ENCODE measurements at places on chromosomes 3 and 15.

- H3K27ac ChIP-seq, result no peak overlapping the region
- H3K27me3 ChIP-seq, result no peaks in the 10 kb centered on the region
- no peaks in the 10 kb centered on the region for H3K4me1 ChIP-seq
- no peak overlapping the region for H3K4me3 ChIP-seq
- DNase-seq, result no peak
Observed at GRCh38 chr3:25557694-25558093, 107.0 kb downstream of the TOP2B start.

- H3K27me3 ChIP-seq, result no peaks in the 10 kb centered on the region
- DNase-seq, result no peak
- peaks cover 25% of the 10 kb centered on the region for H3K4me1 ChIP-seq
- H3K36me3 ChIP-seq, result peaks cover 5% of the 10 kb centered on the region
Observed at GRCh38 chr15:59251001-59251845, 44.6 kb downstream of the LDHAL6B start.

- H3K4me3 ChIP-seq, result no peak overlapping the region
- DNase-seq, result no peak
- H3K27ac ChIP-seq, result no peak overlapping the region
- H3K27me3 ChIP-seq, result no peaks in the 10 kb centered on the region
- no peaks in the 10 kb centered on the region for H3K36me3 ChIP-seq
Observed at GRCh38 chr3:106560451-106560966, 691.7 kb upstream of the CBLB start.

- no peaks in the 10 kb centered on the region for H3K4me1 ChIP-seq
- no peak overlapping the region for H3K4me3 ChIP-seq
- H3K36me3 ChIP-seq, result no peaks in the 10 kb centered on the region
- no peak for DNase-seq
- no peaks in the 10 kb centered on the region for H3K27me3 ChIP-seq
- no peak overlapping the region for H3K27ac ChIP-seq
Observed at GRCh38 chr3:22419261-22419660, 668.3 kb upstream of the ZNF385D start.

- DNase-seq, result no peak
- H3K27me3 ChIP-seq, result peaks cover 43% of the 10 kb centered on the region
- H3K36me3 ChIP-seq, result no peaks in the 10 kb centered on the region
- H3K4me3 ChIP-seq, result no peak overlapping the region
- no peak overlapping the region for H3K27ac ChIP-seq
- no peaks in the 10 kb centered on the region for H3K4me1 ChIP-seq
Observed at GRCh38 chr15:89775815-89776214, 317 bp upstream of the MESP2 start.

DNA sequence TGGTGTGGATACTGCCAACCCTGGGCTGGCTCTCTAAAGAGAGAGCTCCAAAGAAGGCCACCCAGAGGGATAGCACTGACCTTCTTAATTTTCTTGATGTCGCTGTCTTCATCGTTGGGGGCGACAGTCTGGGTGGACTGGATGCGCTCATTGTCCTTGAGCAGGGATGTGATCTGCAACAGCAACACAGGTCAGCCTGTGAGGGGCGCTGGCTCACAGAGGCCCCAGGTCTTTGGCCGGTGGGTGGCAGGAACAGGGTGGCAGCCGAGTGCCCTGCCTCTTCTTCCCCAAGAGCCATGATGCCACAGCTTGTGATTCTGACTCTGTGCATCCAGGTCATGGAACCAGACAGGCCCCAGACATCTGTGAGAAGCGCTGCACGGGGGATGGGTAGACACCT is 41.2 kb downstream of the RASGRF1 start:
- H3K4me1 ChIP-seq, result no peaks in the 10 kb centered on the region
- H3K4me3 ChIP-seq, result no peak overlapping the region
- DNase-seq, result no peak
- no peak overlapping the region for H3K27ac ChIP-seq
- peaks cover 10% of the 10 kb centered on the region for H3K27me3 ChIP-seq

GRCh38 chr15:89007989-89008388 is 80.3 kb upstream of the ABHD2 start:
- H3K27ac ChIP-seq, result no peak overlapping the region
- no peaks in the 10 kb centered on the region for H3K27me3 ChIP-seq
- H3K4me1 ChIP-seq, result peaks cover 2% of the 10 kb centered on the region

GRCh38 chr3:132561003-132561402 is 36.1 kb upstream of the ACKR4 start:
- H3K4me3 ChIP-seq, result no peak overlapping the region
- no peak for DNase-seq
- no peak overlapping the region for H3K27ac ChIP-seq
- H3K36me3 ChIP-seq, result peaks cover 33% of the 10 kb centered on the region

DNA sequence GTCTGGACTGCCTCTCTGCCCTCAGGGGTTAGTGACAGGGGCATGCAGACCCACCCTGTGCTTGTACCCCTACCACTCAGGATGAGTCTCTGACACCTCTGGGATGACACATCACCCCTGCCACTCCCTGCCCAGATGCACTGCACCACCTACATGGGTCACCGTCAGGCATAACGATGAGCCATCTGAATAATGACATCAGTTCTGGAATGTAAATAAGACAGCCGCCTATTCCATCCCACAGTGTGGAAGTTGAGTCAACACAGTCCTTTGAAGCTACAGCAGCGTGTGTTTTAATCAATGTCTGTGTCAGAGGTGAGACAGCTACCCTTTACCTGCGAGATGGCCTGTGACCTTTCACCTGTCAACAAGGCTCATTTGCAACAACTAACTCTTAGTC is 268.7 kb upstream of the ARRDC4 start:
- peaks cover 7% of the 10 kb centered on the region for H3K27me3 ChIP-seq
- no peaks in the 10 kb centered on the region for H3K4me1 ChIP-seq
- DNase-seq, result no peak
- H3K27ac ChIP-seq, result no peak overlapping the region

- H3K27ac ChIP-seq, result no peak overlapping the region
- no peak overlapping the region for H3K4me3 ChIP-seq
- no peak for DNase-seq
- H3K4me1 ChIP-seq, result no peaks in the 10 kb centered on the region
- H3K36me3 ChIP-seq, result no peaks in the 10 kb centered on the region
Observed at GRCh38 chr3:8638994-8639658, 5.5 kb downstream of the SSUH2 start.

GRCh38 chr3:174725303-174725702 is 133.8 kb upstream of the NAALADL2 start:
- H3K36me3 ChIP-seq, result no peaks in the 10 kb centered on the region
- H3K4me3 ChIP-seq, result no peak overlapping the region
- H3K27ac ChIP-seq, result no peak overlapping the region
- no peaks in the 10 kb centered on the region for H3K27me3 ChIP-seq
- H3K4me1 ChIP-seq, result no peaks in the 10 kb centered on the region

DNA sequence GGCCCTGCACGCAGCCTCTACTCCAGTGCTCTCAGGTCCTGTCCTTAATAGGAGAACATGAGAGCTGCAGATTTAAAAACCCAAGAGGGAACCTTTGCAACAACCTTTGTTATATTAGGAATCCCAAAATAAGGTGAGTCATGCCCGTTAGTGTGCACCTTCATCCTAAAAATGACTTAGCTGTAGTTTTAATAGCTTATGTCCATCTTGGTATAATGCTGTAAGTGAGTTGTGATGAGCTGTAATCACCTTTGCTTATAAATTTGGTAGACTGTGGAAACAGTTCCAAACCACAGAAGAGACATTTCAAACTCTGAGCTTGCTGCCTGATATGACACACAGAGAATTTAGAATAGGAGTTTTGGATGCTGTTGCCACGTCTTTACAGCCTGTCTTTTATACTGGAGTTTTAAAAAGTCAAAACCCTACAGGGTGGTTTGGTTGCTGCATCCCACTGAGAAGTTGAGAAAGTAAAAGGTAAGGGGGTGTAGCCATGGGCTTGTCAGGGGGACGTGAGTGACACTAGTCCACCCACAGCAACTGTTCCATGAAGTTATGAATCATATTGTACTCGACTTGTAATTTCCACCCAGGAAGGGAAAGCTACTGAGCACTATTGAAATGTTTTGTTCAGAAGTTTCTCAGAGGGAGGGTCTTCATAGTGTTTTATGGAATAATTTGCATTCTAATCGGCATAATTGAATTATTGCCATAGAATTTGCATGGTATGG is 27.4 kb upstream of the CD47 start:
- no peaks in the 10 kb centered on the region for H3K27me3 ChIP-seq
- no peak overlapping the region for H3K4me3 ChIP-seq
- H3K36me3 ChIP-seq, result no peaks in the 10 kb centered on the region
- no peak for DNase-seq

- H3K27me3 ChIP-seq, result peaks cover 3% of the 10 kb centered on the region
- no peak for DNase-seq
- no peaks in the 10 kb centered on the region for H3K36me3 ChIP-seq
Observed at GRCh38 chr3:61979638-61980037, 393.7 kb downstream of the FEZF2 start.

- H3K27me3 ChIP-seq, result no peaks in the 10 kb centered on the region
- no peaks in the 10 kb centered on the region for H3K4me1 ChIP-seq
- DNase-seq, result no peak
- H3K27ac ChIP-seq, result no peak overlapping the region
- no peak overlapping the region for H3K4me3 ChIP-seq
Observed at GRCh38 chr3:108511055-108511454, 659 bp upstream of the MYH15 start.

- H3K27me3 ChIP-seq, result peaks cover 4% of the 10 kb centered on the region
- no peak for DNase-seq
- H3K4me3 ChIP-seq, result no peak overlapping the region
- no peaks in the 10 kb centered on the region for H3K36me3 ChIP-seq
- no peaks in the 10 kb centered on the region for H3K4me1 ChIP-seq
Observed at GRCh38 chr3:184110316-184110725, 13.5 kb downstream of the HTR3E start.

DNA sequence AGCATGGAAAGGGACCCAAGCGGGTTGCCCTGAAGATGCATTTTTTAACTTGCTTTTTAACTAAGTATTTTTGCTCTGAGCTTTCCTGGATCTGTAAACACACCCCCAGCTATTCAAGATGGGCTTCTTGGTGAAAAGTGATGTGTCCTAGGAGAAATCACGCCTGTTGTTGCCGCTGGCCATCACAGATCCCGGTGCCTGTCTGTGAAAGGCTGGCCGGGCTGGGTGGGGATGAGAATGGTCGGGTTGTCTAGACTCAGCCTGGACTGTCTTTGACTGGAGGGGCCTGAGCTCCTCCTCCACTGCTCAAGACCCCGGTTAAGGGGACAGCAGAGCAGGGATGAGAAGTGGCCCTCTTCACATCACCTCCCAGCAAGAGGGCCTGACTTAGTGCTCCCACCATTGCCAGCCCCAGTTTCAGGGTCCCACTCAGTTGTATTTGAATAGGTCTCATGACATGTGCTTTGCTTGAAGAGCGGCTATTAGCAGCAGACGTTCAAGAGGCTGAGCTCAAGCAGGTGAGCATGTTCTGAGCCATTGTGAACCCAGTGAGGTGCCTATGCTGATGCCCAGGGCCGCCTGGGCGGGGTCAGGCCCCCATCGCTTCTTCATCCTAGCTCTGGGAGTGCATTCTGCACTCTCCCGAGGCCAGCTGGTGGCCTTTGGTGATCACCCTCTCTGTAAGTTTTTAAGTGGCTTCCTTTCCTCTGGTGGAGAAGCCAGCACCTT is 79.9 kb downstream of the IGF1R start:
- no peak overlapping the region for H3K27ac ChIP-seq
- H3K36me3 ChIP-seq, result peaks cover 11% of the 10 kb centered on the region
- no peaks in the 10 kb centered on the region for H3K27me3 ChIP-seq
- H3K4me3 ChIP-seq, result no peak overlapping the region
- H3K4me1 ChIP-seq, result peaks cover 35% of the 10 kb centered on the region
- DNase-seq, result no peak

DNA sequence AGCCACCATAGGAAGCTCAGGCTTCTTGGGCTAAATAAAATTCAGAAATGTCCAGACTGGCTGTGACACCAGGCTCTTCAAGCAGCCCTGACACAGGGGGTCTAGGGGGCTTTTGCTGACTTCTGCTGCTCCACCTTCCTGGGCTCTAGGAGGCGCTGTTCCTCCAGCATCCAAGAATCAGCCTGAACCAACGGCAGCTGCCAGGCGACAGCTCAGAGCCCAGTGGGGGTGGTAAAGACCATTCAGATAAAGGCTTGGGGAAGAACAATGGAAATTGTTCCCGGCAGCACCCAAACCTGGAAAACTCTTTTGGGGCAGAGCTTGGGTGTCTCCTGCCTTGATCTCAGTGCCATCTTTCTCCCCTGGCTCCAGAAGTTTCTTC is 21.6 kb upstream of the PSTPIP1 start:
- no peaks in the 10 kb centered on the region for H3K27me3 ChIP-seq
- no peak overlapping the region for H3K4me3 ChIP-seq
- peak overlapping the region; percentile 26 for H3K27ac ChIP-seq

GRCh38 chr3:158918008-158918407 is 116.2 kb downstream of the MFSD1 start:
- no peaks in the 10 kb centered on the region for H3K27me3 ChIP-seq
- DNase-seq, result peak; percentile 12
- H3K4me3 ChIP-seq, result no peak overlapping the region
- no peaks in the 10 kb centered on the region for H3K36me3 ChIP-seq
- no peak overlapping the region for H3K27ac ChIP-seq

DNA sequence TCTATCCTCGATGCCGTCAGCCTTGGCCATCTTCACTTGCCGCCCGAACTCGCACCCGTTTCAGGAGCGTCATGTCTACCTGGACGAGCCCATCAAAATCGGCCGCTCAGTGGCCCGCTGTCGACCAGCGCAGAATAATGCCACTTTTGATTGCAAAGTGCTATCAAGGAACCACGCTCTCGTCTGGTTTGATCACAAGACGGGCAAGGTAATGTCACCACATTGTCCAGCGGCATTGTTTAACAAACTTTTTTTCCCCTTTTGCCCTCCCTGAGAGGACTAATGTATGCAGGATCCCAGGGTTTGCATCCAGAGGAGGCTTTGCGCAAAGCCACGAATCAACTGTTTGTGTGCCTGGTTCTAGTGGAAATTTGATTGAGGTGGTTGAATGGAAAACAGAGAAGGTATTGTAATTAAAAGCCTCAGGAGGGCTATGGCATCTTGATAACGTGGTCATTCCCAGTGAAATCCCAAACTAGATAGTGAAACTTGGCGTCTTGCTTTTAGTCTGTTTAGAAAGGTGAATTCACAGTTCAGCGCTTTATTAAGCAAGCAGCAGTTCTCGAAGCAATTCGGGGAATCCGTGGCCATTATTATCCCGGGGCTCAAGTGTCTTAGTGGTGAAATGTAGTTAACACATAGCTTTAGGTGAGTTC is 1.7 kb downstream of the SLMAP start:
- H3K36me3 ChIP-seq, result peaks cover 30% of the 10 kb centered on the region
- H3K4me1 ChIP-seq, result peaks cover 31% of the 10 kb centered on the region
- H3K4me3 ChIP-seq, result peak overlapping the region; percentile 97
- H3K27ac ChIP-seq, result no peak overlapping the region
- no peaks in the 10 kb centered on the region for H3K27me3 ChIP-seq

DNA sequence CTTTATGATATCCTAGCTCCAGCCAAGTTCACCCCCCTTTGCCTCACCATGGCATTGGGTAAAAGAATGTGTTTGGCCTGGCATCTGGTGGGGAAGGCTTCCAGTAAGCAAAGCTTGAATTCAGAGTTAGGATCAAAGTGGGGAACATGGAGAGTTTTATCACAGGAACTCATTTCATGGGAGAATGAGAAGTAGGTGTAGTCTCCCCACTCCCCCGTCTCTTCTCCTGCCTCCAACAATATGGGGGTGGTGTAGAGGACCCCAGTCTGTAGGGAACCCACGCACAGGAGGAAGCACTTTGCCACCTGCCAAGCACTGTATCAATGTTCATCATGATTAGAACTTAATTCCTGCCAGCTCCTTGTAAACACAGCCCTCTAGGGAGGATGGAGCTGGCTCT is 200.5 kb downstream of the UACA start:
- peaks cover 12% of the 10 kb centered on the region for H3K4me1 ChIP-seq
- H3K4me3 ChIP-seq, result no peak overlapping the region
- no peaks in the 10 kb centered on the region for H3K36me3 ChIP-seq
- no peak for DNase-seq
- no peak overlapping the region for H3K27ac ChIP-seq
